ENCODE measurements at places on chromosomes 4 and X.

- no peak overlapping the region for H3K4me3 ChIP-seq
- peaks cover 40% of the 10 kb centered on the region for H3K4me1 ChIP-seq
- H3K27me3 ChIP-seq = no peaks in the 10 kb centered on the region
- H3K27ac ChIP-seq = no peak overlapping the region
Observed at GRCh38 chrX:66022632-66023384, 17.1 kb downstream of the VSIG4 start.

DNA sequence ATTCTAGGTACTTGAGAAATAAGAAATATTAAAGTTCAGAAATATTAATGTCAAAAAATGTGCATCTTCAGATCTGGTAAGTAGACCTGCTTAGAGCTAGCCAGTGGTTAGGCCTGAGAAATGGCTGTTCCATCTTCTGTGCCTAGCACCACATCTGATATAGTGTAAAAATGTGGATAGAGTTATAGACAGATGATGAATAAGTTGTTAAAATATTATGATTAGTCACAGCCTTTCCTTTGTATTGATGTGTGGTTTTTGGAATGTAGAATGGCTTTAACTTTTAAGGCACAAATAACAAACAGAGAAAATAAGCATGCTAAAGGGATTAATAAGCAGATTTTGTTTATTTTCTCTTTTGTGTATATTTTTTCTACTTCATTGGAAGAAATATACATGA is 133.5 kb upstream of the NUDT6 start:
- H3K27ac ChIP-seq = no peak overlapping the region
- no peak overlapping the region for H3K4me3 ChIP-seq
- peaks cover 11% of the 10 kb centered on the region for H3K36me3 ChIP-seq
- no peaks in the 10 kb centered on the region for H3K4me1 ChIP-seq
- DNase-seq = no peak
- no peaks in the 10 kb centered on the region for H3K27me3 ChIP-seq

- no peak overlapping the region for H3K4me3 ChIP-seq
- no peaks in the 10 kb centered on the region for H3K4me1 ChIP-seq
- H3K36me3 ChIP-seq = no peaks in the 10 kb centered on the region
- H3K27me3 ChIP-seq = no peaks in the 10 kb centered on the region
Observed at GRCh38 chr4:123495530-123495929, 98.9 kb downstream of the SPRY1 start.

GRCh38 chr4:55029821-55030503 is 95.4 kb downstream of the KDR start:
- H3K27ac ChIP-seq = no peak overlapping the region
- H3K36me3 ChIP-seq = no peaks in the 10 kb centered on the region
- no peaks in the 10 kb centered on the region for H3K4me1 ChIP-seq

DNA sequence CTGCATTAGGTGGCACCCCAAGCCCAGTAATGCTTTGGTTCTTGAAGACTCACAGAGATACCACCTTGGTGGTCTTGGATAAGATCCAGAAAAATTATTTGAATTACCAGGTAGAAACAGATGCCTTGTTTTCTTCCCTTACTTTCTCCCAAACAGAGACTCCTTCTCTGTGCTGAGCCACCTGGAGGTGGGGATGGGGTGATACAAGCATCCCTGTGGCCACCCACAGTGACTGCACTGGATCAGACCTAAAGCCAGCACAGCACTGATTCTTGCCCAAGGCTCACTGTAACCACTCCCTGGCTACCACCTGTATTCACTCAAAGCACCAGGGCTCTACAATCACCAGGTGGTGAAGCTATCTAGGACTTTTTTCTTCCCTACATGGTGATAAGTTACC is 156.8 kb downstream of the TEX13A start:
- DNase-seq = no peak
- no peaks in the 10 kb centered on the region for H3K27me3 ChIP-seq
- H3K27ac ChIP-seq = no peak overlapping the region
- H3K4me1 ChIP-seq = no peaks in the 10 kb centered on the region
- no peak overlapping the region for H3K4me3 ChIP-seq

GRCh38 chr4:85569730-85570299 is 94.9 kb downstream of the ARHGAP24 start:
- no peaks in the 10 kb centered on the region for H3K27me3 ChIP-seq
- no peaks in the 10 kb centered on the region for H3K4me1 ChIP-seq
- H3K4me3 ChIP-seq = no peak overlapping the region
- H3K27ac ChIP-seq = no peak overlapping the region
- DNase-seq = no peak

DNA sequence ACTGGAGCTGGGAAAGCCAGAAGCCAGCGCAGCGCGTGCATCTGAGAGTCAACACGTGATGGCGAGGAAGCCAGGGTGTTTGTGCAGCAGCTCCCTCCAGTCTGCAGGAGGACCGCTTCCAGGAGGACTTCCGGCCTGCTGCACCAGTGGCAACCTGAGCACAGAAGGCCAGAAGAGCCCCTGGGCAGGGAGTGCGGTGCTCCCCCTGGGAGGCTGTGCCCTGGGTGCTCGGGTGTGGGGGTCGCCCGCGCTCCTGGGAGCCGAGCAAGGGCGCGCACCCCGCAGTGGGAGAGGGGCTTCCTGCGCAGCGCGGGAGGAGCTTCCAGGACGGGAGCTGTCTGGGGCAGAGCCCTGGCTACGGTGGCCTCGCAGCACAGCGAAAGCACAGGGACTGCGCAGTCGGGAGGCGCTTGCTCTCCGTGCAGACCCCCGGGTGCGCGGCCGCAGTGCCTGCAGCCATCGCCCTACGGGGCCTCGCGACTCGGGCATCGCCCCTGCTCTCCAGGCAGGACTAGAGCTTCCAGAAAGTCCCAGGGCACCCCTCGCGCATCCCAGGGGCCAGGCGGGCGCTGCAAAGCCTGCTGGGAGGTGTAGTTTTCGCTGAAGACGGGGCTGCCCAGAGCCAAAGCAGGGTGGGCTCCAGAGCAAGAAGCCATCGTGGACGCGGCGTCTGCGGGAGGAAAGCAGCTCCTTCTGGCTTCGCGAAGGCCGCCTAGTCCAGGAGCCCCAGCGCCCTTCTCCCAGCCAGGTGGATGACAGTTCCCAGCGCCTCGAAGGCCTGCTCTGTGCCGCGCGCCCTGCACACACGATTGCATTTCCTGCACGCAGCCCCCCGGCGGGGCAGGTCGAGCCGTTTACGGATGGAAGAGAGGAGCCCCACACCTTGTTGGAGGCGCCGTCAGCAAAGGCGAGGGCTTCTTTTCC is 24.1 kb upstream of the WFS1 start:
- H3K27me3 ChIP-seq = peaks cover 21% of the 10 kb centered on the region
- no peak overlapping the region for H3K27ac ChIP-seq
- H3K4me1 ChIP-seq = peaks cover 2% of the 10 kb centered on the region
- H3K36me3 ChIP-seq = no peaks in the 10 kb centered on the region
- H3K4me3 ChIP-seq = no peak overlapping the region
